NCI-H1436 (cell line): ENCODE measurements at places on chromosomes 5 and 9.

GRCh38 chr5:132458651-132459030 is 31.9 kb downstream of the IRF1 start:
- no peak for DNase-seq

- DNase-seq: peak; percentile 50
These were observed 37.7 kb downstream of the LAMC3 start for GRCh38 chr9:131046581-131047202.

DNA sequence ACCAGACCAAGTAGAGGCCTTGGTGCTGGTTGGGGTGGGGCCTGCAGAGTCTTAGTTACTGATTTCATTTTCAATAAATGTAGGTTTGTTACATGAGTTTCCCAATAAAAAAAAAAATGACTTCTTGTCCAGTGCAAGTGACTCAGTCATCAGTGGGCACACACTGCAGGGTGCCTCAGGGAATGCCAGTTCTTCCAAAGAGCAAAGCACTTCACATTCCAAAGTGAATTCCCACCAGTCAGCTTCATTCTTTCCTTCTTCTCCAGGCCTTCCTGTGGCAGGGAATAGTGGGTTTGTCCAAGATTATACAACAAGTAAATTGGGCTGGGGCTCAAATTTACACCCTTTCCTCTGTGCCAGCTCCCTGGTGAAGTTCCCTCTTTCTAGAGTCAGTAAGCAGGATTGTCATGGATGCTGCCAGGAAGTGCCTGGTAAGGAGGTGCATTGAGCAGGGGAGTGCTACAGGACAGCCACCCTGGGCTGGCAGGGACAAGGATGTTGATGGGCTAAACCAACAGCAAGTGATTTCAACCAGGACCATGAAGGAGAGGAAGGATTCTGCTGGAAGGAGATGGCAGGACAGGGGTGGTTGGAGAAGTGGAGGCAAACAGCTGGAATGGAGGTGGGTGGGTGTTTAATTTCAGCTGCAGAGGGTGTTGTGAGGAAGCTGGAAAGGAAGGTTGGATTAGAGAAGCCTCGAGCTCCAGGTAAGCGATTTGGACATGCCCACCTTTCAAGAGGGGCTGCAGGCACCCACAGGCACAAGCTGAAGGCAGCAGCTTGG is 3.7 kb upstream of the B4GALT7 start:
- DNase-seq: no peak

DNA sequence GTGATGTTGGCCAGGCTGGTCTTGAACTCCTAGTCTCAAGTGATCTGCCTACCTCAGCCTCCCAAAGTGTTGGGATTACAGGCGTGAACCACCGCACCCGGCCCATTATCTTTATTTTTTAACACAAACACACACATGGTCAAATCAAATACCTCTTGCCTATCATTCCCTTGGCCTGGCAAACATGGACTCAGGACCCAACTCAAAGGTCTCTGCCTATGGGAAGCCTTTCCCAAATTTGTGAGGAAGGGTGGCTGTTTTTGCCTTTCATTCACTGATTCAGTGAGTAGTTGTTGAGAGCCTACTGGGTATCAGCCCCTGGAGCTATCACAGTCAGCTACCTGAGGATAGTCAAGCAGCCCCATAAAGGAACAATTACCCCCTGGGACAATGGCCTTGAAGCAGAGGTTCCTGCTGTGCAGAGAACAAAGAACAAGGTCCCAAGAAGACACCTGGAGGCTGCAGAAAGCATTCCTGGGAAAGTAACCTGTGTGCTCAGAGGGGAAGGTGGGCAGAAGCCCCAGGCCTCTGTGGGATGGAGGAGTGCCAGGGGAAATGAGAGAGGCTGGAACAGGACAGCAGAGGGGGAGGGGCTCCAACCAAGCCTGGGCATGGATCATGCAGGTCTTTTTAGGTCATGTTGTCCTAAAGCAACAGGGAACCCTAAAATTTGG is 126.4 kb downstream of the CRB2 start:
- no peak for DNase-seq

DNA sequence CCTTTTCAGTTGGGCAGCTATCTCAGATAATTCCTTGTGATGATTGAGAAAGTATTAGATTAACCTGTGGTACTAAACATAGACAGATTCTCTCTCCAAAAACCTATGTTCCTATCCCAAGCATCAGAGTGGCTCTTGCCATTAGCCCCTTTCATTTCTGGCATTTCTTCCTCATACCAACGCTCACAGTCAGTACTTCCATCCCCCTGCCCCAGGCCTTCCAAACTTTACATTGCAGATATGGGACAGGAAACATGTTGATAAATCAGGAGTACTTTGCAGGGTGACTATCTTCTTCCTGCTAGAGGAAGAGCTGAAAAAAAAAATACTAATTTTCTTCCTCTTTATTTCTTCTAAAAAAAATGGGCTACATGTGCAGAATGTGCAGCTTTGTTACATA is 442.6 kb upstream of the RGMB start:
- DNase-seq: no peak

- DNase-seq: no peak
These were observed 88.3 kb downstream of the LHFPL2 start for GRCh38 chr5:78560000-78560855.

DNA sequence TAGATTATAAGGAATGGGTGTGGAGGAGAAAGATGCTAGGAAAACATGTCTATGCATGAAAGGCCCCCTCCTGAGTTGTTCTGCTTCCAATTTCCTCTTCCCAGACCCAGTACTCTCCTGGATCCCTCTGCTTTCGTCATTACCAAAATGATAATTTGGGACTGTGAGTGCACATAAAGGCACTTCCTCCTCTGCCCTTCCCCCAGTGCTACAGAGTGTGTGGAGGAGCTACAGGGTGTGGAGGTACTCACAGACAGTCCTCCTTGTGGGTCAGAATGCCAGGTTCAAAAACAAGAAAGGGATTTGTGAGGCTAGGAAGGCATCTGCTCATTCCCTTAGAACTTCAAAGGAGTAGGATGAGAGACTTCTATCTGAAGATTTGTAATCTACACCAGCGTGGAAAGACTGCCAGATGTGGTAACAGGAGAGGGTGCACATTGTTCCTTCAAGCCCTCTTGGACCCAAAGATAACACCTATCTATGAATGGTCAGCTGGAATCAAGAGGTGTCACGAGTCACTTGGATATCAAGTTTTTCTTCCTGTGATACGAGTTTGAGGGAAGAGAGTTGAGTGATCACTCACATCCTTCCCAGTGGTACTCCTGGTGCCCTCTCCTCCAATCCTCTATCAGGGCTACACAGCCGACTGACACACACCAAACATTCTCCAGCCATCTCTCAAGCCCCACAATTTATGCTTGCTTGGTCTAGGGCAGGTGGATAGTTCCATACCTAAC is 201.1 kb downstream of the EPB41L4A start:
- DNase-seq: no peak

DNA sequence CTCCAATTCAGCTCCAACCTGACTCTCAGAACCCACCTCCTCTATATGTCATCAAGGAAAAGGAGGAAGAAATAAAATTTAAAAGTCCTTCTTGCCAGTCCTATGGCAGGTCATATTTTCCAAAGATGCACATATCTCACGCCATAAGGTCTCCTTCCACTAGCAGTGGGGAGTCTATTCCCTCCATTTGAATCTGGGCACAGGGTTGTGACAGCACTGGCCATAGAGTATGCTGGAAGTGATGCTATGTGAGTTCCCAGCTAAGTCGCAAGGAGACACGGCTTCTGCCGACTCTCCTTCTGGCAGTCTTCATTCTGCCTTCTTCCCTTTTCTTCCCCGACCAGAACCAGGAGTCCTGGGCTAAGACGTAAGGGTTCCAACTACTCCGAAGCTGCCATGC is 883.9 kb upstream of the DMAC1 start:
- no peak for DNase-seq

- no peak for DNase-seq
These were observed 67.4 kb upstream of the DMRTA1 start for GRCh38 chr9:22379272-22379671.

- peak; percentile 20 for DNase-seq
These were observed 91.6 kb downstream of the FBXW11 start for GRCh38 chr5:171914726-171915338.

DNA sequence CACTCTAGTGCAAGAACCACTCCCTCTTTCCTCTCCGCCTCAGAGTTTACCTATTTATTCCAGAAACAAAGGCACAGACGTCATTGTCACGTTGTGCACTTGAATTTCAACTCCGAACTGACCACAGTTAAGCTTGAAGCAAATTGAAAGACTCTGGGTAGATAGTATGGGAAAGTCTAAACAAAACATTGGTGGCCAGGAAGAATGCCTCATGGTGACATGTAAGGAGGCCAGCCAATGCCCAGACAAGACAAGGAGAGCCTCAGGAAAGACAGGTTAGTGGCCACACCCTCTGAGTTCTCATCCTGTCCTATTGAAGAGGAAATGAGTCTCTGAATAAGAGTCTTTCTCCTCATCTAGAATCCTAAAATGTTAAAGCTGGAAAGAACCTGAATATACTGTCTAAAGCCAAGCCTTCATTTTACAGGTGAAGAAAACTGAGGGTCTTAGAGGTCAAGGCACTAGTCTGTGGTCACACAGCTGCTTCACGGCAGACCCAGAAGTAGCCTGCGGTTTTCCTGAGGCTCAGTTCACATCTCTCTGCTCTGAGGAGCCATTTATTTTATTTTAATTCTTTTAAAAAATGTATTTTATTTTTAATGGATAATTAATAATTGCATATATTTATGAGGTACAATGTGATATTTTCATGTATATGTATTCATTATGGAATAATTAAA is 30.2 kb downstream of the ZFAND5 start:
- no peak for DNase-seq

GRCh38 chr5:135051872-135052271 is 17.8 kb upstream of the PITX1 start:
- no peak for DNase-seq

- DNase-seq: no peak
These were observed 7.7 kb downstream of the PAX5 start for GRCh38 chr9:37026113-37026930.

DNA sequence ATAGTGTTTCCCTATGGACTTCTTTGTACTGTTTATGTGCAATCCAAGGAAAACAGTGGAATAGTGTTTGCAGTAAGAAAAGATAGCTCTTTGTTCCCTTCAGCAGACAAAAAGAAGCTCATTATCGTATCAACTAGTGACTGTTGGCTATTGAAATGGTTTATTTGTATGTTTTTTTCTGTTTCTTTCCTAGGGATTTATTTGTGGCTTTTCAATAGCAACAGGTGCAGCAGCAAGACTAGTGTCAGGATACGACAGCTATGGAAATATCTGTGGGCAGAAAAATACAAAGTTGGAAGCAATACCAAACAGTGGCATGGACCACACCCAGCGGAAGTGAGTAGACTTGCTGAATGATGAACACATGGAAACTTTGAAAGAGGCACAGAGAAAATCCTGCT is 65.1 kb downstream of the SLC44A1 start:
- no peak for DNase-seq

GRCh38 chr5:4989118-4989517 is 151.0 kb upstream of the ADAMTS16 start:
- no peak for DNase-seq

GRCh38 chr9:121328876-121329681 is 41.0 kb downstream of the STOM start:
- no peak for DNase-seq

- no peak for DNase-seq
These were observed 433.9 kb upstream of the ZNF608 start for GRCh38 chr5:125180231-125180829.

- no peak for DNase-seq
These were observed 40.9 kb downstream of the TJP2 start for GRCh38 chr9:69214939-69215338.

DNA sequence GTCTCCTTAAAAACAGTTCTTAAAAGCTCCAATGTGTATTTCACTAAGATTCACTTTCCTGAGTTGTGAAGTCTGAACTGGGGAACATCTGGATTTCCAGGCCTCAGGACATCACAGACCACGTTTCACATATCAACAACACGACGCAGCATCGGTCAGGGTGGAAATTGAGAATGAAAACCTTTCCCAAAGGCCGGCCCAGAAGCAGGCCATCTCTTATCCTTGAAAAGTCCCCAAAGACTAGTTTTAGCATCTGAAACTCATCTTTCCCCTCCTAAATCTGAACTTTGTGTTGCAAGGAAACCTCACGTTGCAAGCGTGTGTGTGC is 96.4 kb upstream of the COL5A1 start:
- no peak for DNase-seq

- no peak for DNase-seq
These were observed 53.7 kb downstream of the LHFPL2 start for GRCh38 chr5:78594610-78595457.

- DNase-seq: no peak
These were observed 64.4 kb downstream of the MCCC2 start for GRCh38 chr5:71651579-71651978.

DNA sequence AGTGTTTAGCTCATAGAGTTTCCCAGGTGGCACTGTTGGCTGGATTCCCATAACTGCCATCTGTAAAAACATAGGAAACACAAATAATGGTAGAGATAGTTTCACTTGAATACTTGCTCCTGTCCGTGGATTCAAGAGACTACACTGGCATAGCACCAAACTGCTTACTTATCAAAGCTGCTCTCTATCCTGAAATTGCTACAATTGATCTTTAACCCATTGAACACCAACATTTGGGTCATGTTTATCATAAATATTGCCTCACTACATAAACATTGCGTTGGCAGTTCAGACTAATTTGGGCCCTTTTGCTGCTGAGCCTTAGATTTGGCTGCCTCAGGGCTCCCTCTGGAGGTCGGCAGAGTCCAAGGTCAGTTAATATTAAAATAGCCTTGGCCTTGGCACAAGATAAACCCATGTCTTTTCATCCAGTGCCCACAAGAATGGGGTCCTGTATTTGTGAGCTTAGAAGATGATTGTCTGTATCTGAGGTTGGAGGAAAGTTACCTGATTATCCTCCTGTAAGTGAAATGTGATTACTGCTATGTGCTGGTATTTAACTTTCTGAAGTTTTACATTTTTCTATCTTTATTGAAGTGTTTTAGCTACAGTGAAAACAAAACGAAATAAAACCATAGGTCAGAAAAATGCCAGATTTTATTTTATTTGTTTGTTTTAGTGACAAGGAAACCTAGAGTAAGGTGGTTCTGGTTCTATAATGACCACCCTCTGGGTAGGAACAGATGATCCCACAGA is 4.0 kb upstream of the RANBP3L start:
- DNase-seq: peak; percentile 11

DNA sequence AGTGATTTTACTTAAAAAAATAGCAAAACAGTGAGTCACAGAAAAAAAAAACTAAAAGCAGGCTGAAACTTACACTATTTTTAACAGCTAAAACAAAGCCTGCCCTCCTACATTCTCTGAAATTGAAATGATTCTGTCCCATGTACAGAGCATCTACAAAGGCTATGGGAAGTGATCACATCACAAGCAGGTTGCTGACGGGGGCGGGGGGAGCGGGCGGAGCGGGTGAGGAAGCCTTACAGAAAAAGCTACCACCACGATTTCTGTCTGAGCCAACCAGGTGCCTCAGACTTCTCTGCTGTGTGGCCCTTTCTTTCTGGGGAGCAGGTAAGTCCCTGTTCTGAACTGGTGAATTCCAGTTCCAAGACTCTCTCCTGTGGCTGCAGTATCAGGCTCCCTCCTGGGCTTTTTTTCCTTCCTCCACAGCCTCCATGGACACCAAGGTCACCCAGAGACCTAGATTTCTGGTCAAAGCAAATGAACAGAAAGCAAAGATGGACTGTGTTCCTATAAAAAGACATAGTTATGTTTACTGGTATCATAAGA is 104.9 kb downstream of the ANKRD18B start:
- DNase-seq: no peak

- DNase-seq: no peak
These were observed 127.1 kb downstream of the RNF180 start for GRCh38 chr5:64292611-64293215.

- no peak for DNase-seq
These were observed 26.7 kb downstream of the NDUFS6 start for GRCh38 chr5:1827886-1828397.
